ENCODE measurements at places on chromosomes 2 and 18. TPM values are rescaled to one million over a fixed set of nuclear protein-coding genes. Genes with fewer than 3 reads are reported as not detected.

The TMEM169 gene
- 1.4 TPM for total RNA-seq

The ZBTB7C gene
- total RNA-seq, result 17.8 TPM

The CCDC178 gene
- not detected for total RNA-seq

The TDRD15 gene
- not detected for total RNA-seq

The SCYGR3 gene
- not detected for total RNA-seq

The PIEZO2 gene
- total RNA-seq, result 27.7 TPM

The GPR45 gene
- total RNA-seq, result not detected

The RNU2-63P gene
- total RNA-seq, result not detected

The RFX8 gene
- 0.51 TPM for total RNA-seq

The NOL4 gene
- 0.82 TPM for total RNA-seq

The PLEK gene
- 6.1 TPM for total RNA-seq

The POTEI gene
- 0.21 TPM for total RNA-seq

The SEPTIN10 gene
- 113 TPM for total RNA-seq

The CASP10 gene
- total RNA-seq, result 10.8 TPM

The BCL2 gene
- total RNA-seq, result 47.3 TPM

The KCNK3 gene
- 1.1 TPM for total RNA-seq

The ALK gene
- 0.41 TPM for total RNA-seq

The SALL3 gene
- not detected for total RNA-seq

The C2orf66 gene
- not detected for total RNA-seq

The HOXD10 gene
- total RNA-seq, result 0.62 TPM

The KYNU gene
- total RNA-seq, result 0.62 TPM

The PNKD gene
- total RNA-seq, result 32.9 TPM

The TBC1D8 gene
- total RNA-seq, result 32.4 TPM

The APOB gene
- under 0.01 TPM for total RNA-seq

The LOXHD1 gene
- total RNA-seq, result 3.4 TPM

The GALNT5 gene
- 19.2 TPM for total RNA-seq

The CYP26B1 gene
- 13.8 TPM for total RNA-seq

The SLC9A4 gene
- total RNA-seq, result 0.10 TPM

The CNGA3 gene
- 0.51 TPM for total RNA-seq

The SH3RF3 gene
- total RNA-seq, result 10.1 TPM

The AFTPH gene
- total RNA-seq, result 38.9 TPM

The TMEM150A gene
- total RNA-seq, result 4.9 TPM

The REEP1 gene
- 29.3 TPM for total RNA-seq

The CCDC102B gene
- total RNA-seq, result 19.6 TPM

The SH3YL1 gene
- 71.0 TPM for total RNA-seq

The VAMP5 gene
- total RNA-seq, result 15.7 TPM

The HTR2B gene
- total RNA-seq, result 0.31 TPM

The FIGN gene
- 1.9 TPM for total RNA-seq

The UGT1A5 gene
- 0.51 TPM for total RNA-seq

The TTC32 gene
- 15.3 TPM for total RNA-seq

The AMMECR1L gene
- total RNA-seq, result 14.2 TPM

The CFAP221 gene
- total RNA-seq, result 3.0 TPM

The ABHD1 gene
- total RNA-seq, result 1.3 TPM

The LOXL3 gene
- total RNA-seq, result 11.2 TPM

The SKA1 gene
- 2.6 TPM for total RNA-seq

The NMUR1 gene
- total RNA-seq, result 0.41 TPM

The KIF1A gene
- total RNA-seq, result 8.9 TPM

The CNTNAP5 gene
- total RNA-seq, result 1.7 TPM

The NCL gene
- 262 TPM for total RNA-seq

The ANKRD30B gene
- not detected for total RNA-seq

The SERPINB8 gene
- 4.6 TPM for total RNA-seq

The CCDC138 gene
- 12.0 TPM for total RNA-seq

The TCF23 gene
- not detected for total RNA-seq
